Activated T-helper 1 cell treated with anti-CD3 and anti-CD28 coated beads, Interleukin-12 subunit alpha, Interleukin-12 subunit beta, Interleukin-2, Interleukin-4 antibody, amounts not matched to agents 30 ng/mL and 10 ng/mL and 1 ng/mL, durations not matched to agents 14 hours and 24 hours and 36 hours (primary cell): ENCODE measurements at places on chromosomes 1 and 21. TPM values are rescaled to one million over a fixed set of nuclear protein-coding genes. Genes with fewer than 3 reads are reported as not detected.
A peak's percentile ranks its signal among the peaks of the same experiment; 100 is the strongest.

GRCh38 chr1:200165493-200166220 lies 138.1 kb downstream of the NR5A2 start:
- DNase-seq: no peak

GRCh38 chr1:109251277-109252166 lies 2.2 kb downstream of the CELSR2 start:
- DNase-seq: no peak

GRCh38 chr1:68495968-68496679 lies 758 bp downstream of the DEPDC1 start:
- peak; percentile 1 for DNase-seq

DNA sequence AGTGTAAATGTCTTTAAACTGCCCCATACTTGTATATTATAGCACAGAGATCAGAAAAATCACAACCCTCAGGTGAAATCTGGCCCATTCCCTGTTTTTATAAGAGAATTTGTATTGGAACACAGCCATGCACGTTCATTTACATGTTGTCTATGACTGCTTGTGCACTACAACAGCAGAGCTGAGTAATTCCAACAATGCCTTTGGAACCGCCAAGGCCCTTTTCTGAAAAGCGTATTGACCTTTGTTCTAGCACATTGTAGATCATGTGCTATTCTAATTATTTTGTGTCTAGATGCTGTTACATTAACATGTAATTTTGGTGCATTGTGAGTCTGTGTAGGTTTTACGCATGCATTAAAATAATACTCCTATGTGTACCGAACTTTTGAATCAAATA lies 339.6 kb downstream of the CHRM3 start:
- DNase-seq: no peak

GRCh38 chr1:167452483-167452882 lies 65.8 kb downstream of the CD247 start:
- no peak for DNase-seq

DNA sequence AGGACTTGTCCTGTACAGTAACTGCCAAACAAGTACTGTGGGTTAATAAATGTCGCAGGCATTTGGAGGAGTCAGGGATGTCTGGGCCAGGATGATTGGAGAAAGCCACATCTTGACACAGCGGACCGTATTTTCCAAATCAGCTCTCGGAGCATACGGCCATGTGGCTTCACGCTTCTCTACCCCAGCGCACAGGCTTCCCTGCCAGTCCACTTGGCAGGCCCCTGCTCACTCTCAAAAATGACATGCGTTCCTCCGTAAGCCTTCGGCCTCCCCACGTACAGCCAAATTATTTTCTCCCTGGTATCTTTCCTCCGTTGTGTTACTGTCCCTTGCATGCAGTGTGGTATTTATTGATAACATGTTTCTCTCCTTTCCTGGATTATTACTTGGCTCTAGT lies 7.2 kb upstream of the LRRC38 start:
- DNase-seq: no peak

DNA sequence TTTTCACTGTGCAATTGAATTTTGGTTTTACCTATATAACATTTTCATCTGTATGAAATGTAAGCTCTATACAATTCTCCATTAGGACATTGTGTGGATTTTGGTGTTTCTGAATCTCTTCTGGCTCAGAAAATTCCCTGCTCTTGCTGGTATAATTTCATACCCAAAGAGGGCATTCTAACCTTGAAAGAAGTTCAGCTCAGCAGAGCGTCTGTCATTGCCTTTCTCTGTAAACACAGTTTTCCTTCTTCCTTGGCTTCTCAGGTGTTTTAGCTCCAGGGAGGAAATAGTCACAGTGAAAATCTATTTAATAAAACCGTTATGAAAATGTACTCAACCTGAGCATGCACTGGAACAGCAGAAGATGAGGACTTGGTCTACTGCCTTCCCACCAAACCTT lies 16.0 kb downstream of the DISC1 start:
- no peak for DNase-seq

MYBPH gene
- not detected in 2 replicates for total RNA-seq

KRTAP11-1 gene
- total RNA-seq: not detected in 2 replicates

GGPS1 gene
- total RNA-seq: 28.8 and 29.8 TPM in 2 replicates
